Stimulated activated CD4-positive, alpha-beta T cell treated with anti-CD3 and anti-CD28 coated beads, Interleukin-1b, Interleukin-23, amount 100 ng/mL, for 4 hours (primary cell): ENCODE measurements at places on chromosomes 1 and 21.

DNA sequence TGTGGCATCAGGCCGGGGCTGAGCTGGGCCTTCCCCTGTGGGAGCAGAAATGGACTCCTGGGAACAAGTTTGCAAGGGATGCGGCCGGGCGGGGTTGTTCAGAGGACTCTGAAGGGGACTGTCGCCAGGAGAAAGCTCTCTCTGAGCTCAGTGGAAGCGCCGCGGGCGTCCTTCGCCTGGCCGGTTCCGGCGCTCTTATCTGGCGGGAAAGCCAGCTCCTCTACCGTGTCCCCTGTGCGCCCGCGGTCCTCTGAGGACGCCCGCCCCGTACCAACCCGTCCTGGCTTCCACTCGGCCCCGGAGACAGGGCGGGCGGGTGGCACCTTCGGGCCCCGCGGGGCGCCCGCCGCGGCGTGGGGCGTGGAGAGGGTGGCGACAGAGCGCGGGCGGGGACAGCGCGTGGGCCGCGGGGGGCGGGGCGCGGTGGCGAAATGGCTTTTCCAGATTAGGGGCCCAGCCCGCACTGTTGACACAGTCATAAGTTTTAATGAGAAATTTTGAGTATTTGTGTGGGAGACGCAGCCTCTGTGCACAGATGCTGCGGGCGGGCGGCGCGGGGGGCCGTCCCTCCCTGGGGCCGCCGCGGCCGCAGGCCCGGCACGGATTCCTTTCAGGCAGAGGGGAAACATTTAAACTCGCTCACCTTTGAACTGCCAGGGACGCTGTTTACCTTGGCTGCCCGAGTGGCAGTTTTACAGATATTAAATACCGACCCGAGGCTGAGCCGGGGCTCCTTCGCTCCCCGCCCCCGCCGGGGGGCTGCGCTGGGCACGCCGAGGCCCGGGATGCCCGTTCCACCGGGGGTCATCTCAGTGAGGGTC lies 70.2 kb downstream of the FOXD2 start:
- peak; percentile 21 for DNase-seq

DNA sequence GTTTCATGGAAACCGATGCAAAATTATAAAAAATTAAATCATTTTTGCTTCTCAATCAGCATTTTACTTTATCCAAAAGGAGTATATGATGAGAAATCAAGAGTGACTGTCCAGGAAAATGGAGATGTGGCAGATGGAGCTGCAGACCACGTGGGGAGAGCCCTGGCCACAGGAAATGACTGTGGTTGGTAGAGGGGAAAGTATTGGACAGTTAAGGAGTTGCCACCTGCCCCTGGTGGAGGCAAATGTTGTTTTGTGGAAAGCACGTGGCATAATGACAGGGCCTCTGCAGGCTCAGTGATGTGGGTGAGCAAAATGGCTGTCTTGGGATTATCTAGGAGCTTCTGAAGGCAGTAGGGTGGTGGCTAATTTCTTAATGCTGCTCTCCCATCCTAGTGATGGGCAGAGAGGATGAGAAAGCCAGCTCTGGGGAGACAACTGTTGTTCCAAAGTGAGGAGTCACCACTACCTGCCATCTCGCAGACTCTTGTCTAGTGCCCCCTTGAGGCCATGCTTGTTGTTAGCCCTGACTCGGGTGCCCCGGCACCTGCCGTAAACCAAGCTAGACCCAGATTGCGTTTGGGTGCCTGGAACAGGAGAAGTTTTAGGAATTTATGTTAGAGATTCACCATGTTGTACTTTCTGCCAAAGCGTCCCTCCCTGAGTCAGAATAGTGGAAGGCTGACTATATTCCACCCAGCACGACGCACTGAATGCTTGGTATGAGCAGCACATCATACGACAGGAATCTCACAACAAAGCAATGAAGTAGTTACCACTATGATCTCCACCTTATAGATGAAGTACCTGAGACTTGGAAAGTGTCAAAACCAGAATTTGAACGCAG lies 144.0 kb downstream of the ROR1 start:
- no peak for DNase-seq

GRCh38 chr21:25891596-25891995 lies 156.8 kb downstream of the GABPA start:
- DNase-seq, result no peak

DNA sequence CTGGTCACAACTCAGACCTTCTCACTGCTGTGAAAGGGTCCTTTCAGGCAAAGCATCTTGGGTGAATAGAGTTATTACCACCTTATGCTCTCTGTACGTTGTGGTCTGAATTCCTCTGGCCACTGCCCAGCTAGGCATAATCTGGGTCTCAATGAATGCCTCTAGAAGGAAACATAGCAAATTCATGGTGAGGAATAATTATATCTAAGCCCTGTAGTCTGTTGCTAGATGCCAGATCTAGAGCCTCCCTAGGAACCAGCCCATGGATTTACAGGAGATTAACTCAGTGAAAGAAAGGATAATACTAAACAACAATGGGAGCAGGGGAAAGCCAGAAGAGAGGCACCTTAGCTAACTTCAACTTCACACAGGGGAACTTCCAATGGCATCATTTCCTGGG lies 2.4 kb upstream of the COL11A1 start:
- DNase-seq, result no peak

DNA sequence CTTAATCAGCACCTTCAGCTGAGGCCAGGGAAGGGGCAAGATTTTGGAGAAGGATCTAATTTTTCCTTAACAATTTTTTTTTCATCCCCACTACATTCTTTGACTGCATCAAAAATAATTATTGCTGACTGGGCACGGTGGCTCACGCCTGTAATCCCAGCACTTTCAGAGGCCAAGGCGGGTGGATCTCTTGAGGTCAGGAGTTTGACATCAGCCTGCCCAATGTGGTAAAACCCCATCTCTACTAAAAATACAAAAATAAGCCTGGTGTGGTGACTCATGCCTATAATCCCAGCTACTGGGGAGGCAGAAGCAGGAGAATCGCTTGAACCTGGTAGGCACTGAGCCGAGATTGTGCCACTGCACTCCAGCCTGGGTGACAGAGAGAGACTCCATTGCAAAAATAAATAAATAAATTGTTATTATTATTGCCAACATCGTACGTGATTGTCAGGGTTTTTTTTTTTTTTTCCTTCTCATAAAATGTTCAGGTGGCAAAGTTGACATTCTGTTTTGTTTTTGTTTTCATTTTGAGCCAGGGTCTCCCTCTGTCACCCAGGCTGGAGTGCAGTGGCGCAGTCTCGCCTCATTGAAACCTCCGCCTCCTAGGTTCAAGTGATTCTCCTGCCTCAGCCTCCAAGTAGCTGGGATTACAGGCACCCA lies 37.3 kb upstream of the MORC3 start:
- no peak for DNase-seq

DNA sequence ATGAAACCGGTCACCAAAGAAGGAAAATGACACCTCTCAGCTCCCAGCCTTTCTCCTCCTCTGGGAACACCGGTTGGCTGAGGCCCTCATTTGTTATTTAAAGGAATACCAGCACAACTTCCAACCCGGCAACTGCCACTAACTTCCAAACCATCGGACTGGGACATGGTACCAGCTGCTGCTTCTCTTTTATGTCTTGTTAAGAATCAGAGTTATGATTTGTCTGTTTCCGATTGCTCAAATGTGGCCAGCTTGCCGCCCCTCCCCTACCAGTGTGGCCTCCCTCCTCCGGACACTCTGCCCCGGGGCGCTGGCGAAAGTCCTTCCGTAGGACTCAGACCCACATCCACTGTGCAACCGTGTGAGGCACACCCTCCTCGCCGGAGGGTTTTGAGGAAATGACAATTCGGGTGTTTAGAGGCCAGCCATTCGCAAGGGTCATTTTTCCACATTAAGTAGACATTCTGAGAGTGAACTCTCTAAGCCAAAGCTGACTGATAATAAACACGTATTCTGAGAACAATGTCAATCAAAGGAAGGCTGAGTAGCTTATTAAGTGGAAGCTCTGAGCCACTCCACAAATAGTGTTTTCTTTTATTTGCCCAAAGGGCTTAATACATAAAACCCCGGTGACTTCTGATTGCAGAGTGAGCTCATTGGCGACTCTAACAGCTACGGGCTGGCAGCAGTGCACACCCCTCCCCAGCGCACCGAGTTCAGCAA lies 5.5 kb downstream of the RIPK4 start:
- DNase-seq, result no peak

DNA sequence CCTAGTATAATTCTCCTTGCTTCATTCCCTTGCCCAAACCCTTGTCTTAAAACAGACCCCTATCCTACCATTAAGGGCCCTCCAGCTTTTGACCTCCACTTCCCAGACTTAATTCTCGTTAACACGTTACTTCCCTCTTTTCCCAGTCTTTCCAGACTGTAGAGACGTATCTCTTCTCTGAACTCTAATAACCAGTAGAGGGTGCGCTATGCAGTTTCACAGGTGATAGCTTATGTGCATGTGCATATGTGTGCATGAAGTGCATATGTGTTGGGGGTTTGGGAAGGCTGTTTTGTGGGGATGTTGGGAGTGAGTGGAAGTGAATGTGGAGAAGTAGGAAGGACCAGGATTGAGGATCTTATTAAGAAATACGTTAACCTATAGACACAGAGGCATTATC lies 78.1 kb upstream of the CCDC190 start:
- DNase-seq, result no peak

DNA sequence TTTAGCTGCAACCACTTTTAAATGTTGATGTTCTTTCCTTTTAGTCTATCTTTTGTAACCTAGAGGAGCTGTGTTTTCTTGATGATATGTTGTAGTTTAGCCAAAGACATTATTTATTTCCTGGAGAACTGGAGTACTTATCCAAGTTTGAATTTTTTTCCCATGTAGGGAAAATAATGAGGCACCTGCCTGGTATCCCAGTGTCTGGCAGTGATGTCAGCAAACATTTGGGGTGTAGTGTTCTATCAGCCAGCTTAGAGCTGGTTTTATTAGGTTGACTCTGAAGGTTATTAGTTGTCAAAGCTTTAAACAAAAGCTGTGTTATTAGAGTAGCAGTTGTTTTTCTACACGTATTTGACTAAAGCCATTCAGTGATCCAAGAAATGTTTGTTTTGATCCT lies 3.2 kb downstream of the CTPS1 start:
- no peak for DNase-seq

- no peak for DNase-seq
These were observed 275.7 kb downstream of the PBX1 start for GRCh38 chr1:164834641-164835040.

DNA sequence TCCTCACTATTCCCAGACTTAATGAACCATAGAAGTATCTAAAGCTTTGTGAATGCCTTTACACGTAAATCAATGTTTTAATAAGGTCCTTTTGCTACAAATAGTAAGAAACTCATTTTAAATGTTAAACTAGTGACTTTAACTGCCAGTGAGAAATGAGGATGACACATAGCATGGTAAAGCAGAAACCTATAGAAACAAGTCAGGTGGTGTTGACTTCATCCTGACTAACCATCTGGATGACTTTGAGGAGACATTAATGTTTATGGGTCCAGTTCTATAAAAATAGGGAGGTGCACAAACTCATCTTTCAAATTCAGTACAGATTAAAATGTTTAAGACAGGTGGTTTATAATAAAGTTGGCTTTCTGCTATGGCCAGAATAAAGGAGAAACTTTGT lies 85.4 kb downstream of the COLGALT2 start:
- DNase-seq, result no peak

- no peak for DNase-seq
These were observed 30.8 kb downstream of the XCL2 start for GRCh38 chr1:168512864-168513595.

- DNase-seq, result no peak
These were observed 22.1 kb downstream of the EIF2D start for GRCh38 chr1:206590025-206590758.

- no peak for DNase-seq
These were observed 118.3 kb downstream of the GALNT2 start for GRCh38 chr1:230185076-230186001.

DNA sequence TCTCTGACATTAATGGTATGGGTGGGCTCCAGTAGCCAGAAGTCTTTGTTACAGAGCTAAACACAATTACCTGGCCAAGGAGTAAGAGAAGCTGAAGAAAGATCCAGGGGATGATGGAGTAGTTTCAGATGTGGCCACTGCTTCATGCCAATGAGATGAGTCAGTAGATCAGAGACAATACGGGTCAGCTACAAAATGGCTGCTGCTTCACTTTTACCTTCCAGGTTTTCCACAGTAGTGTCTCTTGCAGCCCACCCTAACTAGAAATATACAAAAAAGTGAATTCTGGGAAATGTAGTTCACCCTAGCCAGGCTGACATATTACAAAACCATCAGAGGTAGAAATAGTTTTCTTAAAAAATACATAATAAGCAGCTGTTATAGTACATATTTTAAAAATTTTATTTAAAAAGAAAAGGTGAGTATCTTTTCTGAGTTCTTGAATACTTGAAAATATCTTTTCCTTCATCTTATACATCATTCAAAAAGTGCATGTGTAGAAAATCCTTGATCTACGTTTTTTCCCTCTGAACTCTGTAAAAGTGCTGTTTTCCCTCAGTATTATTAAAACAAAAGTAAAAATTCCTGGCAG lies 36.1 kb downstream of the LRIF1 start:
- no peak for DNase-seq

- DNase-seq, result no peak
These were observed 6.5 kb upstream of the TAGLN2 start for GRCh38 chr1:159931795-159932173.

DNA sequence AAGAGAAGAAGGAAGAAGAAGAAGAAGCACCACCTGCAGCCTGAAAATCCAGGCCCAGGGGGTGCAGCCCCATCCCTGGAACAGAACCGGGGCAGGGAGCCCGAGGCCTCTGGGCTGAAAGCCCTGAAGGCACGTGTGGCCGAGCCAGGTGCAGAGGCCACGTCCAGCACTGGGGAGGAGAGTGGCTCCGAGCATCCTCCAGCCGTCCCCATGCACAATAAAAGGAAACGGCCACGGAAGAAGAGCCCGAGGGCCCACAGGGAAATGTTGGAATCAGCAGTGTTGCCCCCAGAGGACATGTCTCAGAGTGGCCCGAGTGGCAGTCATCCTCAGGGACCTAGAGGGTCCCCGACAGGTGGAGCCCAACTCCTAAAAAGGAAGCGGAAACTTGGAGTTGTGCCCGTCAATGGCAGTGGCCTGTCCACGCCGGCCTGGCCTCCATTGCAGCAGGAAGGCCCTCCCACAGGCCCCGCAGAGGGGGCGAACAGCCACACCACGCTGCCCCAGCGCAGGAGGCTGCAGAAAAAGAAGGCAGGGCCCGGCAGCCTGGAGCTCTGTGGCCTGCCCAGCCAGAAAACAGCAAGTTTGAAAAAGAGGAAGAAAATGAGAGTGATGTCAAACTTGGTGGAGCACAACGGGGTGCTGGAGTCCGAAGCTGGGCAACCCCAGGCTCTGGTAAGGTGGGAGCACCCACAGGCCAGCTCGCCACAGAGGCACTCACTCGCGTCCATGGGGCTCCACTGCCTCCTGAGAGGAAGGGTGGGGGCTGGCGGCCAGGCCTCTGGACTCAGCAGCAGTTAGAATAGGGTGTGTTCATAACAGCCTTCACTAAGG lies 28.4 kb downstream of the RRP1B start:
- no peak for DNase-seq

GRCh38 chr1:91791103-91791502 lies 94.8 kb downstream of the TGFBR3 start:
- no peak for DNase-seq

DNA sequence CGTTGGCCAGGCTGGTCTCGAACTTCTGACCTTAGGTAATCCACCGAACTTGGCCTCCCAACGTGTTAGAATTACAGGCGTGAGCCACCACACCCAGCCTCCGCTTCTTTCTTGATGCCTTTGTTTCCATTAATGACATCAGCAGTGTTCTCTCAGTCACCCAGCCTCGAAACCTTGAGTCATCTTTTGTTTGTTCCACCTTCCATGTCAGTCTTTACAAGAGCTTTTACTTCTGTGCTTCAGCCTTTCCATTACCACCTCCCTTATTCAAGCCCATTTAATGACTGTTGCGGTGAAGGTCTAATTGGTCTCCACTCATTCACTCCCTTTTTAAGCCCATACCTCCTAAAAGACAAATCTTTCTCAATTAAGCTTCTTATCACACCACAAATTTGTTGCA lies 146.6 kb upstream of the ADGRL2 start:
- no peak for DNase-seq
